ENCODE measurements at places on chromosomes 3 and 15. TPM values are rescaled to one million over a fixed set of nuclear protein-coding genes. Genes with fewer than 3 reads are reported as not detected.
A peak's percentile ranks its signal among the peaks of the same experiment; 100 is the strongest.

CTXN2 gene
- polyA plus RNA-seq, result not detected

SERPINI2 gene
- polyA plus RNA-seq, result not detected

ARPP19 gene
- 51.7 TPM for polyA plus RNA-seq

A4GNT gene
- polyA plus RNA-seq, result not detected

P2RY12 gene
- polyA plus RNA-seq, result not detected

TMEM45A gene
- polyA plus RNA-seq, result 88.0 TPM

MORC1 gene
- 2.8 TPM for polyA plus RNA-seq

CPN2 gene
- 4.6 TPM for polyA plus RNA-seq

GRCh38 chr15:74297887-74298286 is 61.8 kb downstream of the CCDC33 start:
- DNase-seq, result no peak

- no peak for DNase-seq
These were observed 22.0 kb downstream of the ZNF148 start for GRCh38 chr3:125353128-125353527.

DNA sequence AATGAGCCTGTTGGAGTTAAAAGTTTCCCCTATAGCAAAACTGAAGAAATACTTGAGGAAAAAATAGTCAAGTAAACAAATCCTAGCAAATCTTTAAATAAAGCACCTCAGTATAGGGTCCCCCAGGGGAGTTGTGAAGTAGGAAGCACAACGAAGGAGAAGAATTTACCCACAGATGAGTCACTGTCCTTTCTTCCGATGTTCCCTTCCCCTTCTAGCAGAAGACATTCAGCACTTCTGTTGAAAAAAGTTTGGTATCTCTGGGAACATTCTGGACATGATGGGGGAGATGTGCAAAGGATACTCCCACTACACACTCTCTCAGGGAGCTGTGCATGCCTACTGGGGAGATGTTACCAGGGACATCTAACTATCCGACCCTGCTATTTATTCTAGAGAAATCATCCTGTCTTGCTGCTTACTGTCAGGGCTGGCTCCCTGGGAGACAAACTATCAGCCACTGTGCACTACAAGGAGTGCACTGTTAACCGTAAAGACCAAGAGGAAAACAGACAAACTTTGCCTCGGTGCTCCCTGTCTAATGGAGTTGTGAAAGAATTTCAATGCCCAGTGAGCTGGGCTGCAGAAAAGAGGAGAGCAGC is 93.8 kb downstream of the RFTN1 start:
- no peak for DNase-seq

- no peak for DNase-seq
These were observed 189.6 kb upstream of the MCTP2 start for GRCh38 chr15:94041746-94042145.

DNA sequence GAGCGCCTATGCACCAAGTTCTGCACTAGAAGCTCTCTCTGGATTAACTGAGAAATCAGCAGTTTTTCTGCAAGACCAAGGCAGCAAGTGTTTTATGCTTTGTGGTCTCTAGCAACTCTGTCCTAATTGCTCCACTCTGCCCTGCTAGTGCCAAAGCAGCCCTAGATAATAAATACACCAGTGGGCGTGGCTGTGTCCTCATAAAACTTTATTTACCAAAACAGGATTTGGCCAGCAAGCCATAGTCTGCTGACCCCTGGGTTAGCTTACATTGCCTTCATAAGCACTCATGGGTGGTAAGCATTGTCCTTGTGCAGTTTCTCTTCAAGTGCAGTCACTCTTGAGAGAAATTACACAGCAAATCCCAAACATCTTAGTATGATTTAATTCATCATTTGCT is 30.7 kb upstream of the SLC24A5 start:
- no peak for DNase-seq

GRCh38 chr15:43102187-43102586 is 3.7 kb downstream of the UBR1 start:
- no peak for DNase-seq

GRCh38 chr3:140762746-140763145 is 84.9 kb downstream of the TRIM42 start:
- no peak for DNase-seq

GRCh38 chr15:81211376-81211775 is 14.7 kb downstream of the IL16 start:
- no peak for DNase-seq

GRCh38 chr15:90035095-90035839 is 34.1 kb downstream of the ZNF710 start:
- peak; percentile 76 for DNase-seq

DNA sequence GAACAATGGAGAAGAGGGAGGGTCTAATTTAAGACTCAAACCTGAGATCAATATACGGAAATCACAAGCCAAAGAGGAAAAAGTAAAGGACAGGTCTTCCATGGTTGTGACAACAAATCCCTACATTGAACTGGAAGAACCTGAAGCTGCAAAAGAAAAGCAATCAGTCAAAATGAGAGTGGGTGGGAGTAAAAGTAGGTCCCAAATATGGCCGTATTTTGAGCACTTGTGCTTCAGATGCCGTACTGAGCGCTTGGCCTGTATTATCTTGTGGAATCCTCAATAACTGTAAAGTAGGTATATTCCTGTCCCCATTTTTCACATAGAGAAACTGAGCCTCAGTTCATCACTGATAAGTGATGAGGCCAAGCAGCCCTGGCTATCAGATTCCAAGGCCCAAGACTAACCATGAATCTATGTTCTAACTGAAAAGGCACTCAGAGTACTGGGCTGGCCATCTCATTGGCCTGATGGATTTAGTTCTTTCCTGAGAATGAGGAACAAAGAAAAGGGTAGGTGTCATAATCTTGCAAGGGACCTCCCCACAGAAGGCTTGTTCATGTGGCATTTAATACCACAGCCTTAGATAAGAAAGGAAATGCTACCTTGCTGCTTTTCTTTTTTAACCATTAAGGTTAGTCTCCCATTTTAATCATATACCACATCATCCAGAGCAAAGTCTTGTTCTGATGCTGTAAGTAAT is 52.5 kb downstream of the LRRN1 start:
- DNase-seq, result no peak

DNA sequence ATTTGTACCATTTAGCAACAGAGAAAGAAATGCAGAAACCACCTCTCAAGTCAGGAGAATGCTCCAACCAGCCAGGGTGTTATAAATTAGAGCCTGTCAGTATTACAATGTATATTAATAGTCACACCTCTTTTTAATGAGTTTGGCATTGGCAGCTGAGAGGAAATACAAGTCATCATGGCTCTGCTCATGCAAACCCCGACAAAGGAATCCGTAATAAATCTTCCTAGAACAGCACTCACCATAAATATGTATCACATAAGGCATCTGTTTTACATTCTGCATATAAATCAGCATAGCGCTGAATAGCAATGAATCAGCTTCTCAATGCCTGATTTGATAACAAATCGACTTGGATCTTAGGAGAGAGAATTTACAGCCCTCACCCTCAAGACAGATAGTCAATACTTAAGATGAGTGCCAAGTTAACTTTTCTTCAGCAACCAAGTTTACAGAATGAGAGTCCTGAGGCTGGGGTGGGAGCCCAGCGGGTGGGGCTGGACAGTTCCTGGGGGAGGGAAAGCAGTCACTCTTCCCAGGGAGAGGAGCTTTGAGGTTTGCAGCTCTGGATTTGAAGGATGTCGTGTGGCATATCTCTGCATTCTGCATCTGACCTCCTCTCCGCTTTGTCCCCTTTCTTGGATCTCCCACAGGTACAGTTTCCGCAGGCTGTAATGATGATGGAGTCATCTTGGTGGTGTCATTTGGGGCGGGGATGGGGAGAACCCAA is 1034.4 kb upstream of the NR2F2 start:
- DNase-seq, result no peak

DNA sequence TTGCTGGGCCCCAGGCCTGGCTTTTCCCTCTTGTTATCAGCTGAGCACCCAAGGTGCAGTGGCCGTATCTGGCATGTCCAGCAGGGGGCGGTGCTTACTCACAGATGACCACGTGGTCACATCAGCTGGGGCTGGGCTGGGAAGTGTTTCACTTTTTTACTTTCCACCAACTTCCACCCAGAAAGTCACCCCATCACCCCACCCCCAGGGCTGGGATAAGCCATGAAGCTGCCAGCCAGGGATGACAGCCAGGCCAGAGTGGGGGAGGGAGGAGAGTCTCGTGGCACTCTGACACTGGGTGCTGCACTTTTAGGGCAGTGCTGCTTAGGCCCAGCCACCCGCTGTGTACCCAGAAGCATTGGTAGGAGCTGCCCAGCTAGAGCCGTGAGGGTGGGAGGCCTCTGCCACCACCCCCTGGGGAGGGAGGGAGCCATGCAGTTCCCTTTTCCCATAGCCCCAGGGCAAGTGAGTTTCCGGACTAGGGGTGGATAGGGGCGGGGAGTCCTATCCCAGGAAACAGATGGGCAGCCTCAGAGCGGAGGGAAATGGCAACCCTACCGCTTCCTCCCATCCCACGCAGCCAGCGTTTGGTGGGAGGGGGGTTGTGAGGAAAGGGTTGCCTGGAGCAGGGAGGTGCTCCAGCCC is 6.1 kb downstream of the PPCDC start:
- DNase-seq, result peak; percentile 94

DNA sequence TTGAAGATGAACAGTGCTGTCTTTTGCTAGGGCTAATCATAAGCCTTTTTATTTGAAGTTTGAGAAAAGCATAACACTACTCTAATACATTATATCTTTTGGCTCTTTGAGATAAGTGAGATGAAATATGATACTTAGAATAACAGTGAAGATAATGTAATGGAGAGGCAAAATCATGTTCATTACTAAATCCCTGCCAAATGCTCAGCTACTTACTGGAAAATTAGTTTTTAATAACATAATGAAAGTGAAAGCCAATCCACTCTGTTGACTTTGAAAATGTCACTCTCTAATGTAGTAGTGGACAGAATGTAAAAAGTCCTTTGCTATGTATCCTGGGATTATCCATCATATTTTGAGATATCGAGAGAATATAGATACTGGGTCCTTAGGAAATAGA is 35.9 kb upstream of the MYH15 start:
- no peak for DNase-seq

- DNase-seq, result no peak
These were observed 154.6 kb upstream of the ICE2 start for GRCh38 chr15:60633426-60633968.

DNA sequence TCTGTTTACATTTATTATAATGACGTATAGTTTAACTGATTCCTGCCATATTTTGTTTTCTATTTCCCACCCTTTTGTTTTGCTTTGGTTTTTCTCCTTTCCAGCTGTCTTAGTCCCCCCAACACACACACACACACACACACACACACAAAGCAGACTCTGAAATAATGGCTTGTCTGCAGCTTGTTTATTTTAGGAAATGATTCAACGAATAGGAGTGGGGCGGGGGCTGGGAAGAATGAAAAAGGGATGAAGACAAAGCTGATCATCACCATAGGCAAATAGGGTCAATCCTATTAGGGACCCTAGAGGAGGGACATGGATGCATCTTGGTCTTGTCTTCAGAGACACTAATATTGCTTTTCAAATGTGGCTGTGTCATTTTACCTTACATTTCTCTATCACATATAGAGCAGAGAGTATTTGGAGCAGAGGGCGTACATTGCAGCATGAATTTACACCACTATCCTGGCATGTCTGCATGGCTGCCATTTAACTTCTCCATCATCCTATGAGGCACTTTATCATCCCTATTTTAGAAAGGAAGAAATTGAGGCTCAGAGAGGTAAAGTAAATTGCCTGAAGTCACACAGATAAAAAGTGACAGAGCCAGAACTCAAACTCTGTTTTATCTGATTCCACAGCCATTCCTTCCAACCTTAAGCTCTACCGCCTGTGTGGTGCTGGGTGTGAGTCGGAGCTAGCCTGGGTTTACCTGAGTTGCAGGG is 147.2 kb upstream of the TPM1 start:
- no peak for DNase-seq

- DNase-seq, result peak; percentile 28
These were observed 775 bp downstream of the CCNDBP1 start for GRCh38 chr15:43186003-43186353.

GRCh38 chr3:188034989-188035388 is 119.0 kb upstream of the LPP start:
- no peak for DNase-seq
